NCI-H1436 treated with DMSO at 0.1 percent for 48 hours (cell line): ENCODE measurements at places on chromosomes 2 and 18.

GRCh38 chr2:100409461-100409860 lies 8.0 kb downstream of the CHST10 start:
- DNase-seq = no peak

- DNase-seq = no peak
Observed at GRCh38 chr2:202771336-202771735, 100.2 kb downstream of the ICA1L start.

DNA sequence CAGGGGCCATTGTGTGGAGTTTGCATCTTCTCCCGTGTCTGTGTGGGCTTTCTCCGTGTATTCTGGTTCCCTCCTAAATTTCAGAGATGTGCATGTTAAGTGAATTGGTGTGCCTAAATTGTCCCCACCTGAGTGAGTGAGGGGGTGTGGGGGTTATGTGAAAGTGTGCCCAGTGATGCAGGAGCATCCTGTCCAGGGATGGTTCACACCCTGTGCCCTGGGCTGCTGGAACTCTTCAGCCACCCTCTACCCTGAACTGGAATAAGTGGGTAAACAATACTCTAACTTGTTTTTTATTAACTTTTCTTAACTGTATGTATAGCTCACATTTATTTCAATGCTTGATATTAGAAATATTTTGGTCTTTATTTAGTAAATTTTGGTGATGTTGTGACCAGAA lies 56.0 kb downstream of the UBE2E3 start:
- no peak for DNase-seq

GRCh38 chr2:234107861-234108260 lies 57.4 kb downstream of the SPP2 start:
- no peak for DNase-seq

GRCh38 chr2:227474410-227474809 lies 2.5 kb downstream of the AGFG1 start:
- no peak for DNase-seq

GRCh38 chr2:129813404-129813803 lies 166.1 kb upstream of the RAB6C start:
- no peak for DNase-seq

DNA sequence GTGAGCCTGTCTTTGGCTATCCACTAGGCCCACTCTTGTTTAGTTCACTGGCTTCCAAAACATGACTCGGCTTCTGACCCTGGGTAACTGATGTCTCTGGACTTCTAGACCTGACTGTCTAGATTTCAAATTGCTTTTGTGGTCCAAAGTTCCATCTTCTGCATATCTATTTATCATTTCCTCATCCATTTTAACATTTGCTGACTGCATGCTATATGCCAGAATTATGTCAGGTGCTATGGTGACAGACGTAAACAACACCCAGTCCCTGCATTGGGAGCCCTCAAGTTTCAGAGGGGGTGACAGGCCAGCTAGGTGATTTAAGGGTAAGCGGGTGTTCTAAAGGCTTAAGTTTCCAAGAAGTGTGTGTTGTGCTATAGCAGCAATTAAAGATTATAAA lies 140.9 kb downstream of the PIEZO2 start:
- no peak for DNase-seq

DNA sequence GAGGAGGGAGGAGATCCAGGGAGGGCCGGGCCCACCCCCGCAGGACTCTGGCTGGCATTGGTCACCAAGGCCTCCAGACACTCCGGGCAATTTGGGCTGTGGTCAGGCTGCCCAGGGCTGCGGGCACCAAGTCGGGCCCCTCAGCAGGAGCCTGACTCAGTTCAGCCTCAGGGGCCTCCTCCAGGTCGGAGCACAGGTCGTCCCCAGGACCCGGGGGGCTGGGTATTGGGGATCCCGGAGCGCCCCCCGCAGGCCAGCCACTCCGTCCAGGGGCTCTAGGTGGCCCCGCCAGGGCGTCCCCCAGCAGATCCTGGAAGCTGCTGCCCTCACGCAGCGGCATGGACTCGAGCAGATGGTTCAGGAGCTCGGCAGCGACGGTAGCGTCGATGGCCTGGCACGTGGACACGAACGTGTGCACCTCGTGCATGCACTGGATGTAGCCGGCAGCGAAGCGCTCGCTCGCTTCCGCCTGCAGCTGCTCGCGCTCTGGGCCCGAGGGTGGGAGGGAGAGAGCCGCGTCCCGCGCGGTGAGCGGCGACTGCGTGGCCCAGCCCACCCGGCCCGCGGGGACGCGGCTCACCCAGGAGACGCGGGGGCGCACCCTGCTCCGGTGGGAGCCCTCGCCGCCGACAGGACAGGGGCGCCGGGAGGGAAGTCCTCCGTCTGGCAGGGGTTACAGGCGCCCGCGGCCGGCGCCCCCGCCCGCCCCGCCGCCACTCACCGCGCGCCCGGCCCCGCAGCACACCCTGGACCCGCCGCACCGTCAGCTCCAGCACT lies 884 bp downstream of the HES6 start:
- DNase-seq = no peak

DNA sequence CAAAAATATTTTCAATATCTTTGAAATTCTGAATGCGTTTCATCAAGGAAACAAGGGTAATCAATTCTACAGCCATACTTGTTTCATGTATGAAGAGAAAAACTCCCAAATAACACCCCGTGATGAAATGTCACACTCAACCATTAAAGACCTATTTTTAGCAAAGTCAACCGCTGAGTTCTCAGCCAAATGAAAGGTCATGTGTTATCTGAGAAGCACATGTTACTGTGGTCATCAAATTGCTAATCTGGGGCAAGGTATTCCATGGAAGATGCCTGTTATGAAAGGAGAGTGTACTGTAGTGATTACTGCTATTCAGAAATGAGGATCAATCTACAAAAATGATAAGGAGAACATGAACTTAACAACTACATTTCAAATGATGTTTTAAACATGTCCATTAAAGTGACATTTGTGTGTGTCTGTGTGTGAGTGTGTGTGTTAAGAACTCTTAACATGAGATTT lies 126.7 kb downstream of the BCL2 start:
- DNase-seq = no peak

DNA sequence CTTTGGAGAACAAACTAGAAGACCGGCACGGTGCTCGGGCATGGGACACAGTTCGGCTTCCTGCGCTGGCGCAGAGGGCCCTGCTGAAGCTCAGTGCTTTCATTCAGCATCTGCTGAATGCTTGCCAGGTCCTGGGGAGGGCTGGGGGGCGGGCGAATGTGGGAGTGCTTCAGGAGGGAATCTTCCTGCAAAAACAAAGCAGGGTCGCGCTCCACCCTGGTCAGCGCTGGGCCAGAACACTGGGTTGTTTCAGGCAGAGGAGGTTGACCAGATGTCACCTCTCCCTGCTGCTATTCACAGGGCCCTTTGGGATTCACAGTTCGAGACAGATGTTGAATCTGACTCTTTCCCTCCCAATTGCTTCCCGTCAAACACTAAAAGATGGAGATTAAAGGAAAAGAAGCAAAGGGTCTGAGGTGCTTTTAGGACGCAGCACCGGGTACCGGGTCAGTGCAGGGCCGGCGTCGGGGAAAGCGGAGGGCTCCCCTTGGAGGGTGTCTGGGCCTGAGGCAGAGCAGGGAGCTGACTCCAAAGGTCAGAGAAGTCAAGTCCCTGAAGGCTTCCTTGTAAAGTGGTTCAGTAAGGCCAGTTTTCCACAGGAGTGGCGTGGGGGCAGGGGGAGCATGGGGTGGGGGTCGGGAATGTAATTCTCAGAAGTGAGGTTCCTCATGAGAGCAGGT lies 82.1 kb upstream of the PXDN start:
- no peak for DNase-seq

DNA sequence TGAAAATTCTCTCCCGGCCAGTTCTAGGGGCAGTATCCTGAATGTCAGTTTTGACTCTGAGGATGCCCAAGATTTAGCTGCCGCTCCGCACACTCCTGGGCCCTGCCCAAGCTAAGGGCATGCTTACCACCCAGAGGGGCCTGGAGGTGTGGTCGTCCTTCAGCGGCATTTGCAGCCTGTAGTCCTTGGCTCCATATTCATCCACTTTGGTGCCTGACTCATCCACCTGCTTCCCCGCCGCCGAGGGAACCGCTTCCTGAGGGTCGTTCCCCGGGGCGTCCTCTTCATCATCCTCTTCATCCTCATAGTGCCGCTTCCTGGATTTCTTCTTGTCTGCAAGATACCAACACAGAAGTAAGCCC lies 577 bp downstream of the ERCC3 start:
- no peak for DNase-seq

DNA sequence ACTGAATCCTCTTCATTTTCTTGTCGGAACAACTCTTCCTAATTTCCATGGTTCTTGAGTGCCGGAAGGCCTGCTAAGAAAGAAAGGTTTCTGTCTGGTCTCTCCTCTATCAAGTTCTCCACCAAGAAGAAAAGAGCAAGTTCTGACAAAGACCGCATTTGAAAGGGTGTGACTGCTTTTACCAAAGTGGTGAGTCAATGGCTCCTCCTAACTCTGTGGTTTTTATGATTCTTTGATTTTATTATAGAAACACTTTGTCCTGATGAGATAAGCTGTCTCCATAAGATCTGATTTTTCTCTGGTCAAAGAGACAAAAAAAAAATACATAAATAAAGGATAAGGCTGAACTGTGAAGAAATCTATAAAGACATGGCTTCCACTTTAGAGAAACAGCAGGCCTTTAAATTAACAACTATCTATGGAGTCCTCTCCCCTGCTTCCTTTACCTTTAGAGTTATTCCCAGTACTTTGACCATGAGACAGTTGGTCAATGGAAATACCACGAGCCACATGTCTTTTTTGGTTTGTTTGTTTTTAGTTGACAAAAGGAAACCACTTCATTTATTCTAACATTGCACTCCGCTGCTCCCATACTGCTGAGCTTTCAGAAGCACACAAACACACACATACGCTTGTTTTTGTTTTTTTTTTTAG lies 67.7 kb downstream of the REL start:
- DNase-seq = no peak

DNA sequence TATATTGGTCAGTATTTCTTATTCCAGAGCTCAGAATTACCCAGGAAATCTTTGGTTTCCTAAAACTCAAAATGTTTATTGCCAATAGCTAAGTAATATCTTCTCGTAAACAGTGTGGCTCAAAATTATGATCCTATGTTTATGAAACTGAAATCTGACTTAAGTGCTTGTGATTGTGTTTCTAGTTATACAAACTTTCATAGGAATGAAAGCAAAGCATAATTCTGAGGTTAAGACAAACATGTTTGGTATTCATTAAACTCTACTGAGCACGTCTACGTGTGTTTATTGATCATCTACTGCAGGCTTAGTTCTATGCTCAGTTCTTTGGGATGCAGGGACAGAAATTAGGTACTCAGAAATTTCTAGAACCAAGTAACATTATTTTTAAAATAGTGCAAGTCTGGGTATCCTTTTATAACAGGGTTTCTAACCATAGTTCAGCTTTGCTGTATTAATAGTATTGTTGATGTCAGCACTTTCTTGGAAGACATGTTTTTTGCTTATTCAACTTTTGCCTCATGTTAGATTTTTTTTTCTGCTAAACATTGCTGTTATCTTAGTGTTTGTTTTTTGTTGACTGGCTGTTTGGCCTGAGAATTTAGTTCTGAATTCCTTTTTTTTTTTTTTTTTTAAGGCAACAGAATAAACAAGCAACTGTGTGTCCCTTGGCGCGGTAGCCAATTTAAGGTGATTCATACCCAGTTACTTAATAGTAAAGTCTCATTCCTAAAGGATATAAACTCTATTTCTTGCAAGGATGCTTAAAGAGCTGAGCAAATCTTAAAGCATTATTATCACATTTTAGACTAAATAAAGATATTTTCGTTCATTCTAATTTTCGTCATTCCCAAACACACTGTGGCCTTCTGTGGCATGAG lies 31.3 kb downstream of the PTPRM start:
- DNase-seq = no peak
